ENCODE measurements at places on chromosomes 16 and 17.

DNA sequence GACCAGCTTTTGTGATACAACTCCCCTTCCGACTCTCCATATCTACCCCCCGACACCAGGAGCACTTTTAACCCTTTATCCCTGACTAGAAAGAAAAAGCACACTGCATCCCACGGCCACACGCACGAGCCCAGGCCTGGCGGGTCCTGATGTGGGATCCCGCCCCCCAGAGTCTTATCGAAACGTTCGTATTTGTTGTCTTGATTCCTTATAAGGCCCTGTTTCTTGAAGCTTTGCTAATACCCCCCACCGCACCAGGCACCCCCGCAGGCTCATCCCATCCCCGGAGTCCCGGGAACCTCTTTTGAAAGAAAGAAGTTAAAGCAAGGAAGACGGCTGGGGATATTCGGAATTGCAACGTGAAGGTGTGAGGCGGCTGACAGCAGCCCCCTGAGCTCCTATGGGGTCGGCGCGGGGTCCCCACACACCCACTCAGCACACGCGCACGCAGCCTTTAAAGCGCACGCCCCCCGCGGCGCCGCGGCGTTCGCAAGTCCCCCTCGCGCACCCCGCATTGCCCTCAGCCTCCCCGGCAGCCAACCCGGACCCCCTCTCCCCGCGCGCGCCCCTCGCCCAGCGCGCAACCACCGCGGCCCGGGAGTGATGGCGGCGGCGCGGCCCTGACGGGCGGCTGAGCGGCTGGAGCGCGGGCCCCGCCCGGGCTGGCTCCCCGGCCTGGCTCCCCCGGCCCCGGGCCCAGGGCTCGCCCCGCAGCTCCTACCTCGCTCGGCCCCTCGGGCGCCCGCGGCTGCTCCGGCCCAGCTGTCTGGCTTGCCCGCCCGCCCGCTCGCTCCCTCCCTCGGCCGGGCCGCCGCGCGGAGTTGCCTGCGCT lies 448 bp downstream of the STAT5B start:
- no peak for DNase-seq

GRCh38 chr17:40648384-40648968 lies 858 bp upstream of the SMARCE1 start:
- DNase-seq = peak; percentile 6

DNA sequence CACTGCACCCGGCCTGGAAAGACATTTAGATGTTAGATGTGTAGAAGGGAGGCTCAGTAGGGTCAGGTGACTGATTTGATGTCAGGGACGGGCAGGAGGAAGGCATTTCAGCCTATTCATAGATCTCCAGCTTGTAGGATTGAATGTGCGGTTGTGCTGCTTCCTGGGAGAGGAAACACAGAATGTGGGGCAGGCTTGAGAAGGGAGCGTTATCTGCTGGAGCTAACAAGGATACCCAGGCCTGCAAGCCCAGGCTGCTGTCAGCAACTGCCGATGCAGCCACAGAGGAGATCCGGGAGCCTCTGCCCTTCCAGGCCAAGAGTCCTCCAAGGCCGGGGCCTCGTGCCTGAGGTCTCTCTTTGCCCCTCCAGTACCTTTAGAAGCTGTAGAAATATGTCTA lies 205.6 kb downstream of the SPECC1 start:
- no peak for DNase-seq

DNA sequence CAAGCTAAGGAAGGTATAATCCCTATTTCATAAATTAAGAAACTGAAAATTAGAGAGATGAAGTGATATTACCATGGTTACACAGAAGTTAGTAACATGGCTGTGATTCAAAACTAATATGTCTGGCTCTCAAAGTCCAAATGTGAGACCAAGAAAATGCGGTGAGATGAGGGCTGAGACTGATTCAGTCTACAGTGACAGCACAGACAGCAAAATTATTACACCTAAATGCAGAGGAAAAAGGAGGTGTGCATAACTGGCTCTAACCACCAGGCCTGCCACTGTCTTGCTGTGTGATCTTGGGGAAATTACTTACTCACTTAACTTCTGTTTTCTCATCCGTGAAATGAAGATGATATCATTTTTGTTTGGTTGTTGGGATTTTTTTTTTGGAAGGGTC lies 270.0 kb upstream of the SOX9 start:
- no peak for DNase-seq

GRCh38 chr16:78106686-78107085 lies 7.2 kb downstream of the WWOX start:
- DNase-seq = no peak

GRCh38 chr17:76704805-76705204 lies 6.0 kb downstream of the MXRA7 start:
- no peak for DNase-seq

DNA sequence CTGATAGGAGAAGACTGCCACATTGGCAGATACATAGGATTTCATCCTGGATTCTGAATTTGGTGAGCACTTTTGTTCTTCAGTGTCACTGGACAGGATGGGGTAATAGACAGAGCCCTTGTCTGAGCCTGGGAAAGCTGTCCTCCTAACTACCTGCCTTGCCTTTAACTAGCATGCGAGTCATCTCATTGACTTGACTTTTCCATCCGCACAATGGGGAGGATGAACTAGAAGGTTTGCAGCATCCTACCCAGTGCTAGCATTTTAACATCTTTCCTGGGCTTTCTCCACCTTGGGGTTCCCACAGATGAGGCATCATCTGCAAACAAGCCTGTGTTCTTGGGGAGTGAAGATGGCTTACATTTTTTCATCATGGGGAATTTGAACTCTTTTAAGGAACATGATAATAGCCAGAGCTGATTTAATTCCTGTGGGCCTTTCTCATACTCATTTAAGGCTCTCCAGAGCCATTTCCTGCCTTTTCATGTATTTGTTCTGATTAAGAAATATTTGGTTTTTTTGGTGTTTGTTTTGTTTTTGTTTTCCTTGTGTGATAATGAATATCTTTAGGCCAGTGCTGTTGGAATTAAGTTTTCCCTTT lies 139.5 kb downstream of the MSI2 start:
- no peak for DNase-seq

DNA sequence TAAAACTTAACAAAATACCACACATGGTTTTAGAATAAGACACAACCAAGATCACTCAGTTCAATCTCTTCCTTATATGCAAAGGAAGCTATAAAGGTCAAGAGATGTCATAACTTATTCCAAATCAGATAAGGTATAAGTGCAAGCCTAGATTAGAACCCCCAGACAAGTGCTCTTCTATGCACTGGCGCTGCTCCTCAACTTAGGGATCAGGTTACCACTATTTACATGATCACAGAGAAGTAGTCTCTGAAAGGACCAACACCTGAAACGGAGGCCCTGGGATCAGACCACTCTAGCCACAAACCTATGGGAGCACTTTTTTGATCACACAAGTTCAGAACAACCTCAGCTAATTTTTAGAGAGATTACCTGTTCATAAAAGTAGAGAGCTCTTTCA lies 16.6 kb downstream of the COPS3 start:
- no peak for DNase-seq

GRCh38 chr17:83069931-83070742 lies 9.3 kb upstream of the METRNL start:
- DNase-seq = no peak

- DNase-seq = no peak
Measured at GRCh38 chr16:67186550-67186950, 2.8 kb upstream of the MATCAP1 start.

DNA sequence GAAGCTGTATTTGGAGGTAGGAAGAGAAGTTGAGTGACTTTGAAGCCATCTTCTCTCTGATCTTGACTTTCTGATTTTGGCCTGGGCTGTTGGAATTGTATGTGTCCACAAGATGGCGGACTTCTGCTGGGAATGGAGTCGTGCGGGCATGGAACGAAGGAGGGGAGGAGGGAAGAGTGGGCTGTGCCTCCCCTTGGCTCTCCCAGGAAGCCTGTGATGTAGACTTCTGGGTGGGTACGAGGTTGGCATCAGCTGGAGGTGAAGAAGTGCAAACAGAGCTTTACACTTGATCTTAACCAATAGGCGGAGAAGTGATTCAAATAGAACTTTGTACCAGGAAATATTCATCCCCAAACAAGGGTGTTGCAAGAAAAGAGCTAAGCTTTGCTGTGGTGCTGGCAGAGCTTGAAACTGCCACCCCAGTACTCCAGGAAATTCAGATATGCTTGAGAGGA lies 7.4 kb upstream of the TMEM220 start:
- DNase-seq = peak; percentile 36

GRCh38 chr16:89393738-89394406 lies 96.5 kb downstream of the ANKRD11 start:
- no peak for DNase-seq

DNA sequence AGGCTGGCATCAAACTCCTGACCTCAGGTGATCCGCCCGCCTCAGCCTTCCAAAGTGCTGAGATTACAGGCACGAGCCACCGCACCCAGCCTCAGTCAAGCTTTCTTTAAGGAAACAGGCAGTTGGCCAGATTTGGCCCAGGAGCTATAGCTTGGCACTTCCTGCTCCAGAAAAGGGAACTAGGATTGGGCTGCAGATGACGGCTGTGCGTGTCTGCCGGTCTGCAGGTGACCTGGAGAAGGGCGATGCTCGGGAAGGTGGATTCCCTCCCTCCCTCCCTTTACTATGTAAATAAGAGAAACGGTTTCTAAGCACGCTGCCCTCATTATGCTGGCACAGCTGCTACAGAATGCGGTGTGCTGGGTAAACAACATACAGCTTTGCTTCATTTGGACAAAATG lies 215.9 kb downstream of the RPTOR start:
- no peak for DNase-seq

DNA sequence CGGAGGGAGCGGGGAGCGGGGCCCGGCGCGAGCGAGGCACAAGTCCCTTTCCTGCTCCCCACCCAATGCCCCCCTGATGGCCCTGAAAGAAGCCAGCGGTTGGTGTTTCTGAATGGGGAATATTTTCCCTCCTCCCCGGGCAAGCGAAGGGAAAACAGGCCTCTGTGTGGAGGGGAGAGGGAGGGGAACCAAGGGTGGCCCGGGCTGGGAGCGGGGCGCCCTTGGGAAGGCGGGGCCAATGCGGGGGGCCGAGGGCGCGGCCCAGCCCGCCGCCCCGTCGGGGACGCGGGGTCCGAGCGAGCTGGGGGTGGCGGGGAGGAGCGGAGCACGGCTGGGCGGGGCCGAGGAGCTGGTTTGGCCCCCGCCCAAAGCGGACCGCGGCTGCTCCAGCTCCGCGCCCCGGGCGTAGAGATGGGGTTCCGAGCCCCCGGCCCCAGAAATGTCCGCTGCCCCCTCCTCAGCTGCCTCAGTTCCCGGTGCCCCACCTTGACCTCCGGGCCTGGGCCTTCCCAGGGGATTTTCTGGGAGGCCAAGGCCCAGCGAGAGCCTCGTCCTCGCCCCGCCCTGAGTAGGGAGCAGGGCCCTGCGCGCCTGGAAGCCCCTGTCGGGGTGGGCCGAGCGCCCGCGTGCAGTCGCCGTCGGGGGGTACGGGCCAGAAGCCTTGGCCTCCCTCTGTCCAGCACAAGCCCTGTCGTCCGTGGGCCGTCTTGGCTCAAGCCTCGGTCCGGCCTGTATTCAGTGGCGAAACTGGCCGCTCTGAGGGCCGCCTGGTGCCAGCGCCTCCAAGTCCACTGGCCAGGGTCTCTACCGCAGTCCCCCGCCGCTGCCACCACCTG lies 3.9 kb upstream of the HEXIM1 start:
- no peak for DNase-seq

DNA sequence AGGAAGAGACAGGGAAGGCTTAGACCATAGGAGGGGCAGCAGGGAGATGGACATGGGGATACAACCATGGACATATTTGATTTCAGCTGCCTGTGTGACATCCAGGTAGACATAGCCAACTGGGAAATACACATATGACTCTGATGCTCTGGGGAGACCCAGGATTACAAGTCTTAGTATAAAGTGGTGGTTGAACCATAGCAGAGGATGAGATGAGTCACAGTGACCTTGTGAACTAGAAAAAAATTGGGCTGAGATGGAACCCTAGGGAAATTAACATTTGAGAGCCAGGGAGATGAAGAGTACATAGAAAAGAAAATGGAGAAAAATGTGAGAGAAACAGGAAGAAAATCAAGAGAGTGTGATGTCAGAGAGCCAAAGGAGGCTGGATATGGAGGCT lies 10.2 kb downstream of the MARCHF10 start:
- DNase-seq = no peak

DNA sequence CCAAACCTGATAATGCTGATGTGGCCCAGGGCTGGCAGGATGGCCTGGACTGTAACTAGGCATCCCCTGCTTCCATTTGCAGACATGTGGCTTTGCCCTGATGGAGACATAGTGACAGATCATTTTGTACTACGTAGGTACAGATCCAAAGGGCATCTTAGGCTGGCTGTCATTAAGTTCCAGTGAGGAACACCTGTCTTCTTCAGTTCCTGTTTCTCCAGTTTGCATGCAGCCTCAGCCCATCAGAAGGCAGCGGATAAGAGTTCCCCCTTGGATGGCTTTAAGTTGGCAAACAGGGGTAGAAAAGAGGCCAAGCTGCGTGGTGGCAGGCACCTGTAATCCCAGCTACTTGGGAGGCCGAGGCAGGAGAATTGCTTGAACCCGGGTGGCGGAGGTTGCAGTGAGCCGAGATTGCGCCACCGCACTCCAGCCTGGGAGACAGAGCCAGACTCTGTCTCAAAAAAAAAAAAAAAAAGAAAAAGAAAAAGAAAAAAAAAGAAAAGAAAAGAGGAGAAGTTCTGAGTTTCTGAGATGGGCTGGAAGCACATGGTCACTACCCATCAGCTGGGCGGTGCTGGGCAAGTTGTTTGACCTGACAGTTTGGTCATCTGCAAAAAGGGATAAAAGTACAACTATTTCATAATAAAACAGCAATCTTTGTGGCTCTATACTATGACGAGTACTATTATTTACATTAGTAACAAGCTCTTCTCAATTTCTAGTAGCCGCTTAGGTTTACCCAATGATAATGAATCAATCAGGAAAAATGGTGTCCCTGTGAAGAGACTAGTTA lies 42.7 kb downstream of the CPPED1 start:
- no peak for DNase-seq

DNA sequence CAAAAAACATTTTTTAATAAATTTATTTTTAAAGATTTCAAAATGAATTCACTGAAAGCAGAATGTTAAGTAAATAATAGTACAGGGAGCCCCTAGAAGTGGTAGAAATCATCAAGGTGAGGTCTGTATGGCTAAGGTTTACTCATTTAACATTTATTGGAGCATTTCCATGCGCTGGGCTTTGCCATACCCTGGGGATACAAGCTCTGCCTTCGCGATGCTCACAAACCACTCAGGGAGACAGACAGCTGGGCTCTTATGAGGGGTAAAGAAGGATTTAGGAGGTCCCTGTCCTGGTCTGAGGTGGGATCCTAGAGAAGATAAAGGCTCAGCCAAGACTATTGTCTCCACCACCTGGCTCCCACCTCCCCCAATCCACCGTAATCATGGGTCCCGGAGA lies 11.3 kb upstream of the LPCAT2 start:
- DNase-seq = no peak

- DNase-seq = no peak
Measured at GRCh38 chr17:40997361-40997760, 2.3 kb downstream of the KRTAP3-2 start.
